Upper lobe of left lung (tissue), 6 donors: ENCODE measurements at places on chromosomes 6 and 20.

DNA sequence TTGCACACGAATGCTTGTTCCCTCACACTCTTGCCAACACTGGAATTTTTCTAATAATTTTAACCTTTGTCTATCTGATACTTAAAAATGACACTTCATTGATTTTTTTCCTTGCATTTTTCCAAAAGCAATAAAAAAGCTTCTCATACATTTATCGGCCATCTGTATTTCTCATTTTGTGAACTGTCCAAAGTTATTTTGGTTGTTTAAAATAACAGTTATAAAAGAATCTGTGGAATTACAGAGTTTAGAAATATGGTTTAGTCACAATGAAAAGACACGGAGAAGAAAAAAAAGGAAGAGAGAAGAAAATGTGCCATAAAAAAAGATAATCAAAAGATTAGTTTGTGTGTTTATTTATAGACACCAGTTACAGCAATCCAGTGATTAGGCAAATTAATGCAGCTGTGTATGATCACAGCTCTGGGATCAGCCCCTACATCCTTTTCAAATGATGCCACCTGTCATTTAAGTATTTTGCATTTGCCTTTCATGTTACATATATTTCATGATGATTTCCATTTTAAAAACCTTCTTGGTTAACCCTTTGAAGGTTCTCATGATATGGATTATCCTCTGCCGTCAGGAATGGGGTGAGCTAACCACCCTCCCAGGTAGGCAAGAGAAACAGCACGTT is 171.7 kb downstream of the BACH2 start:
- no peak for DNase-seq

DNA sequence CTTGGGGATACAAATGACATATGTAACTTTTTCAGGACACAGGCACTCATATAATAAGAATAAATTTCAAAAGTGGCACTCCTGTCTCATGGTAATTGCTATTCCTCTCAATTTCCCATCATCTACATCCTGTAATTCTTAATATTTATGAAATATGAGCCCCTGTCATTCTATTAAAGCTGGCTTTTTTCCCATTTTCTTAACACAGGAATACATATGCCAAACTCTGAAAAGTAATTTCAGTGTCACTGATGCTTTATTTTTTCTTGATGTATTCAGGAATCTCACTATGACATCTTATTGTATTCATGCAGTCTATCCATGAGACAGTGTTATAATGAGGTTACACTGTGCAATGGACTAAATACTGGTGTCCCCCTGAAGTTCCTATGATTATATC is 24.3 kb upstream of the FKBP1C start:
- DNase-seq, result no peak

GRCh38 chr6:38195113-38195635 is 375.6 kb downstream of the ZFAND3 start:
- peak; percentile 20 for DNase-seq

- DNase-seq, result no peak
These were observed 591.1 kb downstream of the PTPRT start for GRCh38 chr20:42598581-42598980.

- DNase-seq, result no peak
These were observed 89.7 kb downstream of the INSM1 start for GRCh38 chr20:20457392-20458126.

- DNase-seq, result no peak
These were observed 5.6 kb upstream of the BEND6 start for GRCh38 chr6:56949265-56949664.

DNA sequence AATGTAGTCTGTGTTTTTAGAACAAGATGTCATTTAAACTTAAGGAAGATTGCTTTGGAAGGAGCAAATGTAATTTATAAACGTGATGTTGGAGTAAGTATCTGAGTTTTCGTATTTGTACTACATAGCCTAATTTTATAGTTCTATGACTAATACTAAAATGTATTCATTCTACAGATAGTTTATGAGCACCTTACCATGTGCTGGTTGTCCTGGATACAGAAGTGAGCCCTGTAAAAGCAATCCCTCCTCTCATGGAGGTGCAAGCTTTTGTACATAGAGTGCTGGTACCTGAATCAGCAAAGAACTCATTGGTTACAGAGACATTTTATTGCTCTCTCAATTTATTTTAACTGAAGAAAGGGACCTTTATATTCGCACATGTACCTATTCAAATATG is 27.1 kb downstream of the TBPL1 start:
- DNase-seq, result no peak

GRCh38 chr6:52643158-52643557 is 27.8 kb upstream of the TMEM14A start:
- DNase-seq, result no peak

- DNase-seq, result no peak
These were observed 47.9 kb upstream of the FYN start for GRCh38 chr6:111921103-111921502.

- DNase-seq, result no peak
These were observed 119.3 kb upstream of the NAA20 start for GRCh38 chr20:19897891-19898290.

DNA sequence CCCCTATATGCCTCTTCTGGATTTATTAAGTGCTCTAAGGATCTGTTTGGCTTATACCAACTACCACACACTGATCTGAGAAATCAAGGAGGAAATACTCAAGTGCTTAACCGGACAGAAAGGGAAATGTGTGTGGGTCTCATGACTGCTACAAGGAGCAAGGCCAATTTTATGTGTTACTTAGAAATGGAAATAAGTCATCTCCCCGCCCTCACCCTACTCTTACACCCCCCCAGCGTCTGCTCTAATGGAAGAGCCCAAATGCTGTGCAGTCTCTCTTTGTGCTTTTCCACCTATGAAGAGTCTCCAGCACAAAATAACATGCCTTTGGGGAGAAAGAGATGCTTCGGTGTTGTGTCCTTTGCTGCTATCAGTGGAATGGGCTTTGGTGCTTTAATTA is 428.8 kb upstream of the ARID1B start:
- DNase-seq, result no peak

- no peak for DNase-seq
These were observed 416.1 kb downstream of the QKI start for GRCh38 chr6:163830641-163831040.

DNA sequence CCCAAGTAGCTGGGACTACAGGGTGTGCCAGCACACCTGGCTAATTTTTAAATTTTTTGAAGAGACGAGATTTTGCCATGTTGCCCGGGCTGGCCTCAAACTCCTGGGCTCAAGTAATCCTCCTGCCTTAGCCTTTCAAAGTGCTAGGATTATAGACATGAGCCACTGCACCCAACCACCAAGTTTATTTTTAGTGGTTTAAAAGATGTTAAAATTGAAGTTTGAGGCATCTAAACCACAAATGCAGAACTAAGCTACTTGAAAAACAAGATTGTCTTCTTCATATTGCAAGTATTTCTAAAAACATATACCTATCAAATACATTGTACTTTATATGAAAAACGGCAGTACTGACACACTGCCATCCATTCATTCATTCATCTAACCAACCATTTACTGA is 31.6 kb downstream of the WASF1 start:
- DNase-seq, result no peak

DNA sequence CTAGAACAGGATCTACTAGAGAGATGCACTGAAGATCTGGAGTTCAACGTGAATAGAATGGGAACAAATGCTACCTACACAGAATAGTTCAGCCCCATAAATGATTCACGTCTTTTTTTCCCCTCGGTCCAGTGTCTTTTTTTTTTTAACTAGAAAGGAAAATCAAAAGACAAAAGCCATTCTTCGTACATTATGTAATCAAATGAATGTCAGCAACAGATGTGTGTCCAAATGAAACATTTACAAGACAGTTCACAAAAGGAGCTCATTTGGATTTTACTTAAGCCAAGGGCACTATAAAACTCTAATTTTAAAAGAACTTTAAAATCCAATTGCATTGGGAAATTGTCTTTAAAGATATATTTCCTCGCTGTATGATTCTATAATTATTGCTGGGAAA is 42.4 kb downstream of the FAM184A start:
- DNase-seq, result no peak

- DNase-seq, result no peak
These were observed 74.8 kb upstream of the SLC24A3 start for GRCh38 chr20:19137641-19138040.

DNA sequence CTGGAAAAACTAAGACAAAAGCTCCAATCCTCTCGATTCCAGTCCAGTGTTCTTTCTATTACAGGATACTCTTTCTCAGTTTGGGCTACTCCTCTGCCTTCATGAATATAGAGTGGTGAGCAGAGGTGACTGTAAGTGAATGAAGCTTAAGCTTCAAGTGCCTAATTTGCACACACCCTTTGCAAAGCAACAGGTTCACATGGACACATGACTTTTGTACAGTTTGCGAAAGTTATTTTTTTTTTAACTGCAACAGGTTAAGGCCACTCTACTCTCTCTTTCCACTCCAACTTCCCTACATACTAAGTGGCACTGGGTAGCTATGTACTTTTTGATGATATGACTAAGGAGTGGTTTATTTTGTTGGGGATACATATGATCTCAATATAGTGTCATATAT is 19.4 kb upstream of the HEY2 start:
- DNase-seq, result no peak

DNA sequence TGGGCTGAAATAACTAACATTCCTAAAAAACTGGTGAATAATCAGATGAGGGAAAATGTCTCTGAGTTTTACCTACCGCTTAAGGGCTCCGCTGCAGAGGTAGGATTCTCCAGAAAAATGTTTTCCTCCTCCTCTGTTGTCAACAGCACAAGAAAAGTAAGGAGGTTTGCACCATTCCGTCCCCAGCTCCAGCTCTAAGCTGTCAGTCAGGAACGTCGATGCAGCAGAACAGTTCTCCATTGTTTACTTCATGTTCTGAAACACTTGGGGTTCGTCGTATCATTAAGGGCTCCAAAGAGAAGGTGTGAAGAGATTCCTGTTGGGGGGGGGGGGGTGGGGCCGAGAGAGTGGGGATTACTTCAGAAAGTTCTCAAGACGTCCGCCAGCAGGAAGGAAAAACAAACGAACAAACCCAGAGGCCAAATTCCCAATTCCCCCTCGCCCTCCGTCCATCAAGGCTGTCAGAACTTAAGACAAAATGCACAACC is 734 bp downstream of the MMS22L start:
- no peak for DNase-seq

GRCh38 chr20:22490287-22491193 is 93.8 kb downstream of the FOXA2 start:
- peak; percentile 46 for DNase-seq

- DNase-seq, result no peak
These were observed 510.7 kb upstream of the SULF2 start for GRCh38 chr20:48295966-48296421.

DNA sequence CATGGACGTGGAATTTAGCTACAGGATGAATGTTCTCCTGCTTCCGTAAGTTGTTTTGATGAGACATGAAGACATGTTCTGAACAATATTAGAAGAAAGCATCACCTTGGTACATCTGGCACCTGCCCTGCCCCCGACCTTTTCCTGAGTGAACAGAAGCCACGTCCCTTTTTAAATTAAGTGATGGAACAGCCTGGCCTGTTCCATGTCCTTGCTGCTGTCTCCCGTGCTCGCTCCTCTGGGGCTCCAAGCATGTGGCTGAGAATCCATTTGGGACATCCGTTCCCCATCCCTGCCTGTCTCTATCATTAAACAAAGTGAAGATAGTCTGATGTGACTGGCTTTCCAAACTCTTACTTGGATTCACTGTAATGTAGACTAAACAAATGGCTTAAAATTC is 36.4 kb downstream of the ERMARD start:
- no peak for DNase-seq

DNA sequence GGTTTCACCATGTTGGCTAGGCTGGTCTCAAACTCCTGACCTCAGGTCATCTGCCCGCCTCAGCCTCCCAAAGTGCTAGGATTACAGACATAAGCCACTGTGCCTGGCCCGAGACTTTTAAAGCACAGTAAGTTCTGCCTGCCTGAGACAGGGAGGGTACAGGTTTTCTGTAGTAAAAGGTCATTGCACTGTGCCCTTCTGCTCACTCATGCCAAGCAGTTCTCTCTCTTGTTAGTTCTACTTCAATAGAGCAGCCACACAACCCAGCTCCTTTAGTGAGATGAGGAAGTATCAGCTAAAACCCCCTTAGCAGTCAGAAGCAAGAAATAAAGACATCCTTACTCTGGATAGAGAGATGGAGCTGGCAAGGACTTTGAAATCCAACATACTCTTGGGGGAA is 52.4 kb upstream of the ARMH2 start:
- DNase-seq, result no peak
